Mesendoderm (in vitro differentiated cells): ENCODE measurements at places on chromosomes 5 and 9.

GRCh38 chr5:180191716-180192115 lies 17.3 kb downstream of the RASGEF1C start:
- H3K27me3 ChIP-seq: no peaks in the 10 kb centered on the region
- no peak for DNase-seq
- H3K27ac ChIP-seq: no peak overlapping the region
- H3K4me1 ChIP-seq: no peaks in the 10 kb centered on the region
- H3K36me3 ChIP-seq: no peaks in the 10 kb centered on the region

DNA sequence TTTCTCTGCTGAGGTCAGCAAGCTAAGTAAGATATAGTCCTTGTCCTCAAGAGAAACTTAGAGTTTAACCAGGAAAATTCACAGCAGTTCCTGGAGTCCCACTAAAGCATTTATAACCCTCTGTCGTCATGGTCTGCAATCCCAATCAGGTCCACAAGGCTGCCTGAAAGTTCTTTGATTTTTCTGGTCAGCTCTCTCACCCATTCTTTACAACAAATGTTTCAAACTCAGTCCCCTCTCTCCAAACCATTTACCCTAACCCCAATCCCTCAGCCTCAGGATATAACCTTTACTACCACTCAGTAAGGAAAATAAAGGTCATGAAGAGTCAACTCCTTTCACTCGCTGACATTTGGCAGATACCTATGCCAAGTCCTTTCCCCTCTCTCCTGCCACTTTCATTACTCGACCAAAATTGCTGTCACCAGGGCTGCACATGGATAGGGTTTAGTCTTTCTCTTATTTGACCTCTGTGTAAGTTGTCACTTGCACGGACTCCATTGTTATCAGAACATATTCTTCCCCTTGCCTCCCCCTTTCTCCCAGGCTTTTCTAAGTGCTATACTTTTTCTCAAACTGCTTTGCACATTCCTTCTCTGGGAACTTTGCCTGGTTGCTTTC lies 936.6 kb downstream of the NR2F1-AS1 start:
- H3K36me3 ChIP-seq: no peaks in the 10 kb centered on the region
- DNase-seq: peak; percentile 40
- no peak overlapping the region for H3K27ac ChIP-seq
- no peak overlapping the region for H3K4me3 ChIP-seq

GRCh38 chr9:98755006-98755618 lies 41.2 kb downstream of the ANKS6 start:
- H3K27ac ChIP-seq: no peak overlapping the region
- no peaks in the 10 kb centered on the region for H3K36me3 ChIP-seq
- H3K4me3 ChIP-seq: no peak overlapping the region
- H3K27me3 ChIP-seq: no peaks in the 10 kb centered on the region
- H3K4me1 ChIP-seq: no peaks in the 10 kb centered on the region
- no peak for DNase-seq

DNA sequence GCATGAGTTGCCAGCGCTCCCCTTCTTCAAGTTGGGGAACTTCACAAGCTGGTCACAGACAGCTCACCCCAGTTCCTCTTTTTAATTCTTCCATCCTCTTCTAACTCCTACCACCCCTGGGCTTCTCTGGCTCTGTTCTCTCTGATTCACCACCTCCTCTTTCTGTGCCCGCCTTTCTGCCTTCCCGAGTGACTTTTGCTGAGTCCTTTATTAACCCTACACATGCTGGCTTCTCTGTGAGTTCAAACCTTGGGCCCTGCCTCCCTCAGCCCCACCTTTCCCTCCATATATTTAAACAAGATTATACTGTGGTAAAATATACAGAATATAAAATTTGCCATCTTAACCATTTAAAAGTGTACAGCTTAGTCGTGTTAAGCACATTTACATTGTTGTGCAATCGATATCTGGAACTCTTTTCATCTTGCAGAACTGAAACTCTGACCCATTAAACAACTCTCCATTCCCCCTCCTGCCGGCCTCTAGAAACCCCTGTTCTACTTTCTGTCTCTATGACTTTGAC lies 32.0 kb downstream of the SLC46A2 start:
- H3K36me3 ChIP-seq: no peaks in the 10 kb centered on the region
- H3K27me3 ChIP-seq: no peaks in the 10 kb centered on the region
- no peak overlapping the region for H3K27ac ChIP-seq

GRCh38 chr5:138212828-138213160 lies 329 bp downstream of the CDC23 start:
- peak overlapping the region; percentile 100 for H3K4me3 ChIP-seq
- DNase-seq: peak; percentile 37
- no peaks in the 10 kb centered on the region for H3K36me3 ChIP-seq
- no peaks in the 10 kb centered on the region for H3K27me3 ChIP-seq
- no peak overlapping the region for H3K27ac ChIP-seq
- H3K4me1 ChIP-seq: no peaks in the 10 kb centered on the region

GRCh38 chr9:117000196-117000723 lies 313.2 kb downstream of the TRIM32 start:
- no peaks in the 10 kb centered on the region for H3K4me1 ChIP-seq
- no peaks in the 10 kb centered on the region for H3K36me3 ChIP-seq
- no peak for DNase-seq
- H3K27me3 ChIP-seq: no peaks in the 10 kb centered on the region
- H3K27ac ChIP-seq: no peak overlapping the region
- H3K4me3 ChIP-seq: no peak overlapping the region

DNA sequence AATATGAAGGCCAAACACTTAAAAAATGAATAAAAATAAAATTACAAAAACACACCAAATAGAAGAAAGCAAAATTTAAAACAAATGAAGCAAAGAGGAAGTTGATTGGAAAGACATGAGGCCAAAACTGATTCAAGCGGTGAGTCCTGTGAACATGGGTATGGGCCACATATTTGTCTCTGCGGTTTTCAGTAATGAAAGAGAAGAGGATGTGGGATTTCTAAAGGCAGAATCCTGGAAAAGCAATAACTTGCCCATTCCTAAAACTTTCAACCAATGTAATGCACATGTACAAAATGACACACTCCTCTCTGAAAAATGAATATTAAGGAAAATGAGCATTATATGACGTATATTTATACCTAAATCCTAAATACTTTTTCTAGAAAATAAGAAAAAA lies 263.7 kb downstream of the SEMA5A start:
- DNase-seq: no peak
- no peak overlapping the region for H3K4me3 ChIP-seq
- H3K27me3 ChIP-seq: no peaks in the 10 kb centered on the region
- no peaks in the 10 kb centered on the region for H3K36me3 ChIP-seq
- H3K4me1 ChIP-seq: peaks cover 2% of the 10 kb centered on the region

- DNase-seq: peak; percentile 90
- H3K4me3 ChIP-seq: no peak overlapping the region
- H3K27ac ChIP-seq: no peak overlapping the region
- peaks cover 3% of the 10 kb centered on the region for H3K4me1 ChIP-seq
- no peaks in the 10 kb centered on the region for H3K36me3 ChIP-seq
Measured at GRCh38 chr5:167912941-167913665, 378.3 kb upstream of the WWC1 start.

DNA sequence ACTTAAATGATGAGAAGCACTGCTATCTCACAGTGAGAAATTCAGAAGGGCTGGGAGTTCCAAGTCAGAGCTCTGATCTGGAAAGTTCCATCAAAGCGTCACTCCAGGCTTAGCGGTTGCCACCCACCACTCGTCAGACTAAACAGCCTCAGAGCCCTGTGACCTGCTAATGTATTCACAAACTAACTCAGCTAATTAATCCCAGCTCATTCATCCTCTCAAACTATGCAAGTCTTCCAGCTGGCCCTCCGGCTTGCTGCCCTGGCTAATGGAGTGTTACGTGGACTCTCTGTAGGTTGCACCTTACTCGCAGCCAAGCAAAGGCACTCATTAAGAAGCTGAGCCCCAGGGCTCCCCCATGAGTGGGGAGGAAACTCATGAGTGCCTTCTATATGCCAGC lies 82.2 kb upstream of the GABRP start:
- peaks cover 1% of the 10 kb centered on the region for H3K4me1 ChIP-seq
- no peaks in the 10 kb centered on the region for H3K36me3 ChIP-seq
- no peak overlapping the region for H3K27ac ChIP-seq
- no peaks in the 10 kb centered on the region for H3K27me3 ChIP-seq
- peak; percentile 57 for DNase-seq
